ENCODE measurements at places on chromosomes 2 and 18.

GRCh38 chr2:159202568-159203071, 83.9 kb downstream of the WDSUB1 start:
- no peak for DNase-seq

DNA sequence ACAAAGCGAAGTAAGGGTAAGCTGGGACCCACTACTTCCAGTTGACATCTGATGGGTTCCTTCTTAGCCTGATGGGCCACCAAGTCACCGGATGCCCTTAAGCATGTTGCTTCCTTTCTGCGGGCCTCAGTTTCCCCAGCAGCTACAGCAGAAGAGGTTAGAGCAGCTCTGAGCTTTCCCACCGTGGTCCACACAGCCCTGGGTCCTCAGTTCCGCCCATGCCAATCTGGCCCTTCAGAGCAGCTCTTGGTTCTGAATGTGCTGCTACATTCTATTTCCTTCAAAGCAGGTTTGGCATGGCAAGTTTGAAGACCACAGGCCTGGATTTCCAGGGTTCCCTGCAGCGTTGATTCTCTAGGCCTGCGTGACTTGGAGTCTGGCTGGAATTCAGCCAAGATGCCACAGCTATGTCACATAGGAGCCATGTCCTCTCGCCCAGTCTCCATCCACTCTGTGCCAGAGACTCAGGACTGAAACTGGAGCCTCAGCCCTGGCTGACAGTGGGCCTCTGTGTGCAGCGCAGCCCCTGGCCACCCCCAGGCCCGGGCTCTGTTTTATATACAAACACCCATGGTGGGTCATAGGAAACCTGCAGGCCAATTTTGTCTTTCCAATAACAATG, 79.6 kb downstream of the TFCP2L1 start:
- DNase-seq: no peak

DNA sequence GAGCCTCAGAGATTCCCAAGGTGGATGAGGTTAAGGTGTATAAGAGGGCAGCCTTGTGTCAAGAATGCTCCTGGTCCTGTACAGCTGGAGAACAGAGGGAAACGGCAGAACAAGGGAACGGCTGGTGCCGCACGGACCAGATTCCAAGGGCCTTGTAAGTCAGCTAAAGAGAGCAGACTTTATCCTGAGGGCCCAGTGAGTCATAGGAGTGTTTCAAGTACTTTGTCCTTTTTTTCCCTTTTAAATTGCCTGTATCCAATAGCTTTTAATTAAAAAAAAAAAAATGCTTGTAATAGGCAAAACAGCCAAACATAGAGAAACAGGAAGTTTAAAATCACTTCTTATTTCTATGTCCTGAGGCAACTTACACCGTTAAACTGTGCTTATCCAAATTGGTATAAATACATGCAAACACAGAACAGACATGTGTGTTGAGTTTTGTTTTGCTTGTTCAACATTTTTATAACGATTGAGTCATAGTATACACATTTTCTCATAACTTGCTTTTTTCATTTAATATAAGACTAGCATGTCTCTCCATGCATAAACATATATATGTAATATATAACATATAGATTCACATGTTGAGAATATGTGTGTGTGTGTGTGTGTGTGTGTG, 42.1 kb upstream of the EVA1A start:
- DNase-seq: no peak

- no peak for DNase-seq
Observed at GRCh38 chr18:58697146-58697545, 25.9 kb downstream of the MALT1 start.

DNA sequence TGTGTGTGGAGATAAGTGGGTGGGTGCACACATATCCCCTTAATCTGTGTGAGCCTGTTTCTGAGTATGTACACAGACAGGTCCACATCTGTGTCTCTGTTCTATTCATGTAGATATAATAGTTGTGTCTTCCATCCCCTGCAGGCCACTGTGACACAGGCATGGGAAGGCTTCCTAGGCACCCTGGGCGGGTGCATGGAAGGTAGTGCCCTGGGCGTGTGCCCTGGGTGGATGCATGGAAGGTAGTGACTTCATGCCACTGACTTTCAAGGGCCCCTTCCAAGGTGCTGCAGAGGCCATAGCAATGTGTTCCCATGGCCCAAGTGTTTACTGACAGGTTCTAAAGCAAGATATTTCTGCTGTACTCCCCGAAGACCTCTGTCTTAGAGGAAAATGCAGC, 462.5 kb upstream of the HS6ST1 start:
- DNase-seq: no peak

- no peak for DNase-seq
Observed at GRCh38 chr2:231337807-231338759, 57.4 kb upstream of the B3GNT7 start.

DNA sequence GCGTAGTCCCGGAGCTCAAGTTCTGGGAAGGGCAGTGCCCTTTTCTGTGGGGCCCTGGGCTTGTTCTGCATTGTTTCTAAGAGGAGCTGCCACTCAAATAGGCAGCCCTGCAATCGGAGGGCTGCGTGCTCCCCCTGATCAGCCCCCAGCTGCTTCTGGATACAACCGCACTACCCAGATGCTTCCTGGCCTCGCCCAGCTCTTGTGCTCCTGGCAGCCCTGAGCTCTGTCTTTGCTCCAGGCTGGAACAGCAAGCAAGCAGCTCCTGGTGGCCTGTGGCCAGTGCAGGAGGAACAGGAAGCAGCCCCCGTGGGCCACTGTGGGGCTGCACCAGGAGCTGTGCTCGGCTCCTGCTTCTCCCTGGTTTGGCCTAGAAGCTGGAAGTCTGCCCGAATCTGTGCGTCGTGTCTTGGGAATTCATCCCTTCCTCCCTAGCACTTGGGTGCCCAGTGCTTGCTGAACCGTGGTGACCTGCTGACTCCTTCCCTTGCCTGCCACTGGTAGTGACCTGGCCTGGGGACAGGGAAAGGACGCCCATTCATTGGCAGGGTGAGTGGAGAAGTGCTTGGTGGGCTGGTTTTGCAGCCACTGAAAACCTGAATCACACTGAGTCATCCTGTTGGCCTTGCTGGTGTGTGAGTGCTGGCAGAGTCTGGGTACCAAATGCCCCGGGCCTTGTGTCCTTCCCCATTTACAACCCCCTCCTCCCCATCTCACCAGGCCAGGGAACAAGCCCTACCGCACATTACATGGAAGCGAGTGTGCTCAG, 27.3 kb upstream of the NTSR2 start:
- DNase-seq: no peak

GRCh38 chr18:27861539-27861938, 315.4 kb downstream of the CDH2 start:
- DNase-seq: no peak

GRCh38 chr18:72899338-72899737, 31.6 kb upstream of the NETO1 start:
- no peak for DNase-seq

- DNase-seq: no peak
Observed at GRCh38 chr18:48297139-48297538, 112.0 kb downstream of the ZBTB7C start.

DNA sequence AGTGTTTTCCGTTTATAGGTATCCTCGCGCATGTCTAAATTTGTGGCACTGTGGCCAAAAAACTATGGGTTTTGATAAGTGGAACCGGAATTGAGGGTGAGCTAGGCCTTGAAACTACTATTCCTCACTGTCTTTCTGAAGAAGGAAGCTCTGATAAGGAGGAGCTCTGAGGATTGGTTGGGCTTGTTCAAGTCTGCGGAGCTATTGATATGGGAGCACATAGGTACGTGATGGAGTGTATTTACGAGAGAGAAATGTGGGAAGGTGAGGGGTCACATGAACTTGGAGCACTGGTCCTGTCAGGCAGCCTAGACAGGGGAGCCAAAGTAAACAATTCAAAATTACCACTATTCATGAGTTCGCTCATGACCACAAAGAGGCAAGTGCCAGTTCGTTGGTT, 131.4 kb downstream of the BABAM2 start:
- DNase-seq: no peak

- DNase-seq: no peak
Observed at GRCh38 chr2:144071461-144071860, 448.5 kb downstream of the ZEB2 start.

- DNase-seq: no peak
Observed at GRCh38 chr2:163723348-163723747, 12.5 kb downstream of the FIGN start.

- DNase-seq: peak; percentile 66
Observed at GRCh38 chr2:75200140-75201096, 1.1 kb upstream of the TACR1 start.

DNA sequence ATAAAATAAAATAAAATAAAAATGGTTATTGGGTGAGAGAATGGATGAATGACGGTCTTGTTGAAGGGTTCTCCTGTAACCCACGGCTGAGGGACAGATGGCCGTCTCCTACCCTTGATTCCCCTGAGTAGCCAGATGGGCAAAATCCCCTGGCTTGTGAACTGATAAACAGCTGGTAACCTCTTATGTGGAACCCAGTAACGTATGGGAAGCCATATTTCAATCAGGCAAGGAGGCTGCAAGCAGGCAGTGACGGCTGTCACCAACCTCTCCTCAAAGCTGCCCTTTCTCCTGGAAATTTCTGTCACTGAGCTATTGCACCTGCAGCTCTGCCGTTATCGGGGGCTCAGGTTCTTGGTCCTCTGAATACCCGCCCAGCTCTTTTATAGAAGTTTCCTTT, 165.3 kb upstream of the SMAD2 start:
- no peak for DNase-seq

DNA sequence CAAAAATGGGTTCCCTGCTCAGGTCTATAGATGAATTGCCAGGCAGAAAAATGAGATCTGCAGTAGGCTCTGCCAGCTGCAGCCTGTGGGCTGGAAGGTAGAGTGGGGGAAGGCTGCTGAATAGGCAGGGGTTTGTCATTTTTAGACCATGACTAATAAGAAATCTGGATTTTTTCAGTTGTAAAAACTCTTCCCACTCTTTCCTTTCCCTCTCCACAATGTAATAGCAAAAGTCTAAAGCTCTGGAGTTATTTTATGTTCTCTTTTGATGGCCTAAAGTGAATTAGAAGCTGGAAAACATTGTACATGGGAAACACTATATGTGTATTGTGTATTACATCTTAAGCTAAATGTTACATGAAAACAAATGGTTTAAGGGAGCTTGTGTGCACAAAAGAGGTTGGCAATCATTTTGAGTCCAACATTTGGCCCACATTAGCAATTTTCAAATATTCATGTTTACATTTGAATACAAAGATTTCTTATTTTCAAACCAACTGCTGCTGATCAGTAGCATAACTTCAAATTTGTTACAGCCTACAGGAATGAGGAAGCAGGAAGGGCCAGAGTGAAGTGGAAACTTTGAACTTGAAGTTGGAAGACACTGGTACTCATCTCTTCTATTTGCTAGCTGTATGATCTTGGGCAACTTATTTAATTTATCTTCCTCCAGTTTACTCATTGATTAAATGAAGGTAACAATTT, 407.1 kb downstream of the SLC4A3 start:
- DNase-seq: no peak

DNA sequence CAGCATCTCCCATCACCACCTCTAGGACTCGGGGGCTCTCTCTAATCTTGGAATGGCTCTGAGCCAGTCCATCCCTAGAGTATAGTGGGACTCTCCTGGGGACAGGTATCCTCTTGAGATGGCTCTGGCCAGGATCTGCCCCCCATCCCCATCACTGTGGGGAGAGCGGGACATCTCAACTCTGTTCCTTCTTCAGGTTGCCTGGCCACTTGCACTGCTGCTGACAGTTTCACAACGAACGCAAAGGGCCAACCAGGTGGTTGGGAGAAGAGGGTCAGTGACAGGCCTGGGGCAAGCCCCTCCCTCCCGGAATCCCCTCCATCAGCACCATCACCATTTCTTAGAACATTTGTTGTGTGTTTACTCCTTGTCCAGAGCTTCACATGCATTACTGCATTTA, 62.6 kb downstream of the CIB4 start:
- DNase-seq: no peak

- DNase-seq: no peak
Observed at GRCh38 chr2:205628422-205628821, 53.9 kb upstream of the NRP2 start.

GRCh38 chr2:131031875-131032274, 61.4 kb downstream of the FAM168B start:
- DNase-seq: no peak

- no peak for DNase-seq
Observed at GRCh38 chr2:161972866-161973265, 101.1 kb downstream of the DPP4 start.

DNA sequence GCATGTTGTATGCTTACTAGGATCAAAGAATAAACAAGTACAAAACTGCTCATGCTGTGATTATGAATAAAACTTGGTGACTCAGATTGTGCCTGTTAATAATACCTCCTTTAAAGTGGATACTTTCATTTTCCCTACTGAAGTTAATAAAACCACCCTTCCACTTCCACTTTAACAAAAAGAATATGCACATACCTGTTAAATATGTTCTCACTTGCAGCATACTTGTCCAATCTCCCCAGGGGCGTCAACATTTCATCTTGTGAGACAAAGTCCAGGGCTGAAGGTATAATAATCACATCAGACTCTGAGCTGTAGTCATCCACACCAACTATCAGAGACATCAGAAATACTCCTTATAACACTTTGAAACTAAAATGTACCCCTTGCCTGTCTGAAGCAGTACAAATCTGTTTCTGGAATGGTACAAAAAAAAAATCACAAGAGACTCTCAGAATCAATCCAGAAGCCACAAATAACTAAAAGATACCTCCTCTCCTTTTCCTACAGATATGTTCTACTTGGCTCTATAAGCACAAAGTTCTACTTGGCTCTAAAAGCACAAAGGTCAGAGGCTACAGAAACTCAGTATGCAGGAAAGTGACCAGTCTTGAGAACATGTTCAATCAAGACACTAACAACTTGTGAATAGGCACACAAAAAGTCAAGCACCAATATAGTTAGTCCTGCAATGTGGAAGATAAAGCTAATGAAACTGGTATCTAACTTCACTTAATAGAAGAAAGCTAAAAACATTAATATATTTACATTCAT, 19.3 kb downstream of the PPP4R1 start:
- no peak for DNase-seq

DNA sequence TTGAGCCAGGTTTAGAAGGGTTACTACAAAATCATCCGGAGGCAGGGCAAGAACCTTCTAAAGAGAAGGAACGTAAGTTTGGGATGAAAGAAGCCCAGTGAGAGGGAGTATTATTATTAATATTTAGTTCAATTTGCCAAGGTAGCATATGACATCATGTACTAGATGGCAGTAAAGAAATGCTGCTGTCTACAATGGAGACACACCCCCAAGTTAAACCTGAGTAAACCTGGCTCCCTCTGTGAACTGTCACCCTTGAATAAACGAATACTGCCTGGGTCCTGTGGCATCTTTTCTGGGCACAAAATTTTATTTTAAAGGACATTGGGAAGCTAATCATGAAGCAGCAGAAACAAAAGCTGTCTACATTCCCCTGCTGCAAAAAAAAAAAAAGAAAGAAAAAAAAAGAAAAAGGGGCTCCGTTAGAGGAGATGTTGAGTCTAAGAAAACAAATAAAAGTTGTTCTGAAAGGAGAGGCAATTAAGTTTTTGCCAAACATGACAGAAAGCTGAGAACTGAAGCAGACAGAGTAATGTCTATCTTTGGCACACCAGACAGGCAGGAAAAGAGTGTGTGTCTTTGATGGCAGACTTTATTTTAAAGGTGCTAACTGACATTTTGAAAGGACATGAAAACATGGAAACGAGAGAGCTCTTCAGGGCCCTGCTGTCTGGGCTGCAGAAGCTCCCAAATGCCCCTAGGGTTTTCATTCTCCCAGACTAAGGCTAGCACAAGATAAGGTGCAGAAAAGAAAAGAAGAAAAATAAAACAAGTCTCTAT, 557.7 kb upstream of the CHAC2 start:
- DNase-seq: no peak

All from caudate nucleus (tissue), 63 donors.